ENCODE measurements at places on chromosomes 7 and 10.

- DNase-seq = no peak
Observed at GRCh38 chr10:3654980-3655379, 130.0 kb downstream of the KLF6 start.

DNA sequence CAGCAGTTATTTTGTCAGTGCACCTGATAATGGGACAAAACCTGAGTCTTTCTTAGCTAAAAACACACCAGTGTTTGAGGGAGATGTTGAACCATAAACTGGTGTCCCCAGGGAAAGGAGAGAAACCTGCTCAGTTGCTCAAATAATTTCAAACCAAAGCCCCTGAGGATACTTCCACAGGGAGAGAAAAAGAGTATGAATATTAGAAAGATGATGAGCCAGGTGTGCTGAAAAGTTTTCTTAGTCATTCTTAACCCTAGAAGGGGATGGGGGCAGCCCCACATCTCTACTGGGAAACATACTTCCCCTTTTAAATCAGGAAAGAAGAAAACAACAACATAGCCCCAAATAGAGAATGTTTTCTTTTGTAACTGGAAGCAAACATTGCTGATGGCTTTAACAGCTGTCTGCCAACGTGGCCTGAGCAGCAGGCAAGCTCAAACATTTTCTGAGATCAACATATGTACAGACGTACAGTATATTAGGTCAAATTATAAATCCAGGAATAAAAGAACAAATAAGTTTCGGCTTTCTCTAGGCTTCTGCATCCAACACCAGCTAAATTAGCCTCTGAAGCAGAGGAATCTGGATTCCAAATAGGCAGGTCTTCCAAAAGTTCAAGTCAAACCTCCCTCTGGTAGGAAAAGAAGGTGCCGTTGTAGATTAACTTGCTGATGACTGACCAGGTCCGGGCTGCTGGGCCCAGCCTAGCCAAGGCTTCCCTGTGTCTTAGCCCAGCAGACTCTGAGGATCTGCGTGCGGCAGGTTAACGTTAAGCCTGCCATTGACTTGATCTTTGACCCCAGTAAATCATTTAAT is 30.5 kb upstream of the FBXW4 start:
- DNase-seq = no peak

DNA sequence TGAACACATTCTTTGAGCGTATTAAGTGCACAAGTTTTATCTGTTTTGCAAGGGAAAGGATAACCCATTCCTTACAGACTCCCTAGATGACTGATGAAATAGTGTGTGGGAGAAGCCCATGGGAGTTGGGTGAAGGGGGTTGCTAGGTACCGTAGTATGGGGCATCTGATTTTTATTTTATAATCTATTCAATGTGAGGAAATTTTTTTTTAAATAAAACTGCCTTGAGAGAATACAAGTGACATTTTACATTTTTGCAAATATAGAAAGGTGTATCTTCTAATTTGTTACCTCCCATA is 1.4 kb downstream of the BTAF1 start:
- DNase-seq = no peak

DNA sequence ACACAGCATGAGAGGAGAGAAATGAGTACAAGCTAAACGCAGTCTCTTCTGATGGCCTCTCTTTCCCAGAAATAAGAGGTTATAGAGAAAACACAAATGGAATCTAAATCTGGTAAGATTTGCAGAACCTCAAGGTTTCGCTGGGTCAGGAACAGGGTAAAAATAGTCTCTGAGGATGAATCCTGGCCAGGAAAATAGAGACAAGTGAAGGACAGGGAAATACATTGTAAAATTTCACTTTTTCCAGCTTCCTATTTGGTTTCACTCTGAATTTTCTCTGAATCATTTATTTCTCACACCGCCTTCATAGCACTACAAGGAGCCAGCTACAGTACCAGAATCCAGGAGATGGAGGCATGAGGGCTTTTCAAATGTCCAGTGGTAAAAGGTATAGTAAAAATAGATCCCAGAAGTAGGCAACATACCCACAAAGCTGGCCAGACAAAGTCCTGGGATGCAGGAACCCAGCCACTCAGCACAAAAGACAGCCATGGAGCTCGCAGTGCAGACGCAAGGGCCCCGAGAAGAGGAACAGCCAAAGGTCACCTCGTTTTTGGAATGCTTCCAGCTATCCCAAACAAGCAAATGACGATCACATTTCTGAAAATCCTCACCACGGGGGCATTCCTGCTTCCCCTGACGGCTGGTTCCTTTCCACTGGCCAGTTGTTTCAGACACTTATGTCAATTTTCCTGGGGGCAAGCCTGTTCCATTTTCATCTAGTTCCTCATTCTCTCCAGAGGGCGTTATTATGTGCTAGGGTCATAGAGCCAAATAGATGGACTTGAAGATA is 21.5 kb upstream of the IKZF1 start:
- no peak for DNase-seq

DNA sequence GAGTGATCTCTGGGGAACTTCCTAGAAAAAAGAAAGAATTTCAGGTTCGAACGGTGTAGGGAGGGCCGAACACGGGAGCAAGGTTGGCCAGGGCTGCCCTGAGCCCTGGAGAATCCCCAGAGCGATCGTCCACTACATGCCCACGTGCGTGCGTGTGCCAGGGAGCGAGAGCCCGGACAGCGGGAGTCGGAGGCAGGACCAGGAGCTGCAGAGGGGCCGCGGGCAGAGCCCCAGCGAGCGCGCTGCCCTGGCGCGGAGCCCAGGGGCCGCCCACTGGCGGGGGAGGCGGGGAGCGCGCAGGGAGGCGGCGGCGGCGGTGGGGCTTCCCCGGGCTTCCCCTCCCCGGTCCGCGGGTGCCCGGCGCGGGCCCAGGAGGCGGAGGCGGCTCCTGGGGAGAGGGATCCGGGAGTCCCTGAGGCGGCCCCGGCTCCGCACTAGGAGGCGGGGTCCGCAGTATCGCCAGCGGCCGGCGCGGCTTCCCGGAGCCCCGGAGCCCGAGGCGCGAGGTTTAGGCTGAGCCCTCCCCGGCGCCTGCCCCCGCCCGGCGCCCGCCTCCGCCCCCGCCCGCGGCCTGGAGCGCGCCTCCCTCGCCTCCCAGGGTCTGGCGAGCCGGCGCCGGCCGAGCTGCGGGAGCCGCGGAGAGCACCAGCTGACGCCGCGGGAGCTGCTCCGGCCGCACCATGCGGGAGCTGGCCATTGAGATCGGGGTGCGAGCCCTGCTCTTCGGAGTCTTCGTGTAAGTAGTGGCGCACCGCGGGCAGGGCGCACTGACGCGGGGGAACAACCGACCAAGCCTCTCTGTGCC is at the start of gene PLPP4:
Gene PLPP4 (plus strand): TSS at position 602 of the 805 bp plus-strand sequence. CDS start 79 bp downstream, at position 681.
- no peak for DNase-seq

- no peak for DNase-seq
Observed at GRCh38 chr7:4801839-4802231, 26.4 kb downstream of the AP5Z1 start.

DNA sequence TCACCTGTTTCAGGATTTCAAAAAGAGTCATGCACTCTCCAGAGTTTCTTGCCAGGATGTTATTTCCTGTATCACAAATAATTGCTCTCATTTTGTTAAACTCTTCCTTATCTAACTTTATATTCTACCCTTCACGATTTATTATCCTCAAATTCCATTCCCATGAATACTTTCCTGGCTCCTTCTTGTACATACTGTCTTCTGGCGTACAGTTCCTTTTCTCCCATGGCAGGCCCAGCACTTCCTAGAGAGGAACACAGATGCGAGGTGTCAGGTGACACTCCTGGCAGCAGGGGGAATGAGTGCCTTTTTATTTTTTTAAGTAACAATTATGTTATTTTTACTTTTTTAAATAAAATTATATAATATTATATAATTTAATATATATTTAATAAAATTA is 411.9 kb downstream of the TFEC start:
- no peak for DNase-seq

GRCh38 chr7:146702898-146703297 is 586.3 kb downstream of the CNTNAP2 start:
- DNase-seq = no peak

- DNase-seq = no peak
Observed at GRCh38 chr10:94052866-94053791, 59.4 kb downstream of the PLCE1 start.

DNA sequence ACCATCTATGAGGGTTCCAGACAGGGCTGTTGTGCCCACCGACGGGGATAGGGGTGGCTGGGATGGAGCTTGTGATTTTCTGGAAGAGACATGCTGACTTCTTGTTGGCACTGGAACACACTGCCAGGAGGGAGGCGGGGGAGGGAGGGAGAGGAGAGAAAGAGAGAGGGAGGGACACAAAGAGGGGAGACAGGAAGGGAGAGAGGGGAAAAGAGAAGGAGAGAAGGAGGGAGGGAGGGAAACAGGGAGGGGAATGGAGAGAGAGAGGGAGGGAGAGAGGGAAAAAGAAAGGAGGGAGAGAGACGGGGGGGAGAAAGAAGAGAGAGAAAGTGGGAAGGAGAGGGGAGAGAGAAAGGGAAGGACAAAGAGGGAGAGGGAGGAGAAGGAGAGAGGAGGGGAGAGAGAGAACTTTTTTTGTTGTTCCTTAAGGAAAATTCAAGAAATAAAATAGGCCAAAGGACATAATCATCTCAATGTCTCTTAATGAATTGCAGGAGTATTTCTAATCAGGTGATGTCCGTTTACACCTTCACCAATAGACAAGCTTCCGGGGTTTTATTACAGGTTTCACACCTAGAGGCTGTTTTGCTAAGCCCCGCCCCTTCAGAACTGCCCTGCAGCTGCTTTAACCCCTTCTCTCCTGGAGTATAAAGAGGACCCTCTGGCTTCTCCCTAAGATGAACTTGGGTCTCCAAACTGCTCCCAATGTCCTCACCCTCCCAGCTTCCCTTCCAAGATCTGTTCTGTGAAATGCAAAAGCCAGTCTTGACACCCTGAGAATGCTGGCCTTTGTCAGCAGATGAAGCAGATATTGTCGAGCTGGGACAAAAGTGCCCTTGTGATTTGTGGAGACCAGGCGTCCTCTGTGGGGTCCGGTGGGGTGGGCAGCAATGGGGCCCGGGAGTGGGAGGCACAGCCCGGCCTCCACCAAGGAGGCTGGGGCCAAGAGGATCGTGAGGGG is 82.0 kb upstream of the GTF2IRD1 start:
- no peak for DNase-seq

DNA sequence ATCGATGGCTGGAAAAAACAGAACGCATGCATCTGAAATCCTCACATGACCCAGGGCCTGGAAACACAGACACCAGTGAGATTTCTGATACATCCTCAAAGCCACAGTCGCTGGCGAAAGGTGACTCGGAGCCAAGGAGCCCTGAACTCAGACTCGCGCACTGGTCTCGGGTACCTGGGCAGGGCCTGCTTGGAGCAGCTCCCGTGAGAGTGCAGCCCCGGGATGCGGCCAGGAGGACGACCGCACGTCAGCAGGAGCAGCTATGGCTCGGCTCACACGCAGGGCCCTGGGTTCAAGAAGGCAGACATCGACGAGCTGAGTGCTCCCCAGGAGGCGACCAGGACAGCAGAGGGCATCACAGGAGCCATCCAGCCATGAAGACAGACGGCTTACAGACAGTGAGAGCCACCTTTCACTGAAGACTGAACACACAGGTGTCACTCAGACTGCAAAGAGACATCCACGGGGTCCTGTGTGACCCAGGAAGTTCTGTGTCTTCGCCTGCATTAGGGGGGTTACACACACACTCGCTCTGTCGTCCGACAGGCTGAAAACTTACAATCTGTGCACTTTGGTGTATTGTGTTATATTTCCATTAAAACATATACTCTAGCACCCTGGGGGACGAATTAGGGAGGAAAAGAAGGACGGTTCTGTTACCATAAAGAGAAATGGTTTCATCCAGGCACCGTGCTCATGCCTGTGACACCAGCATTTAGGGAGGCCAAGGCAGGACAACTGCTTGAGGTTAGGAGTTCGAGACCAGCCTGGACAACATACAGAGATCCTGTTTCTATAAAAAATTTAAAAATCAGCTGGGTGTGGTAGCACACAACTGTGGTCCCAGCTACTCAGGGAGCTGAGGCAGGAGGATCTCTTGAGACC is 227.7 kb downstream of the MAD1L1 start:
- no peak for DNase-seq

DNA sequence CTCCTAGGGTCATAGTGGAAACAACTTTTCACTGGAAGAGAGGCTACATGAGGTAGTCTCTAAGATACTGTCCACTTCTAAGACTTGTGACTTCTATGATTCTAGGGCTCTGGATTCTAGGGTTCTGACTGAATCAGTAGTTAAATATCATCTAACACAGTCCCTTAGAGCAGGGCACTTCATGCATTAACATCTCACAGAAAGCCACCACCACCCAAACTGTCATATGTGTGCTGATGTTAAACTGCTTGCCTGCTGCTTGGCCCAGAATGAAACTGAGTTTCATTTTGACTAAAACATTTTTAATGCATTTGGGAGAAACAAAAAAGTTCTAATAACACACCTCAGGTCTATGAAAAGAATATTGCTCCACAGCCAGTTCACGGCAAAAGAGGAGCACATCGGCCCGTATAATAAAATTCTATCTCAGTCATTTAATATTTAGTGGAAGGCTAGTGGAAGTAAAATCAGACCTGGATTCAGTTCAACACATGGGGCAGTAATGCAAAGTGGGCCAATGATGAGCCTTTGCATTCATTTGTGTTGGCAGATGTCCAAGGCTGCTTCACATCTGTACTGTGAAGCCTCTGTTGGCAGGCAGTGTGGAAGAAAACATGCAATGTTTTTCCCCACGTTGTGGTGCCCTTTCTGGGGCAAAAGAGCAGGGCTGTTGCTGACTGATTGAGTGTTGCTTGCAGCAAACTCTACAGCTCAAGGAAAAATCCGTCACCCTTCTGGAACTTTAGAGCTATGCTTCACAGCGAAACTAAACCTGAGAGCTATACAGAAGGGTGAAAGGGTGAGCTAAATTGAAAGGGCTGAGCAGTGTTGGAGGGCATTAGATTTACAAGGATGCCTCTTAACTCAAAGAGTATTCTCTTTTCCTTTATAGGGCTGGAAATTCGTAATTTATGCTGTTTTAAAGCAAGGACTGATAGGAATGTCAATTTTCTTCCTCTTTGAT is 33.5 kb upstream of the AUTS2 start:
- no peak for DNase-seq

- no peak for DNase-seq
Observed at GRCh38 chr10:83075815-83076355, 1063.4 kb upstream of the GHITM start.

- no peak for DNase-seq
Observed at GRCh38 chr7:90599892-90600555, 3.9 kb downstream of the CDK14 start.

- DNase-seq = no peak
Observed at GRCh38 chr10:86942441-86943315, 14.7 kb downstream of the MMRN2 start.

DNA sequence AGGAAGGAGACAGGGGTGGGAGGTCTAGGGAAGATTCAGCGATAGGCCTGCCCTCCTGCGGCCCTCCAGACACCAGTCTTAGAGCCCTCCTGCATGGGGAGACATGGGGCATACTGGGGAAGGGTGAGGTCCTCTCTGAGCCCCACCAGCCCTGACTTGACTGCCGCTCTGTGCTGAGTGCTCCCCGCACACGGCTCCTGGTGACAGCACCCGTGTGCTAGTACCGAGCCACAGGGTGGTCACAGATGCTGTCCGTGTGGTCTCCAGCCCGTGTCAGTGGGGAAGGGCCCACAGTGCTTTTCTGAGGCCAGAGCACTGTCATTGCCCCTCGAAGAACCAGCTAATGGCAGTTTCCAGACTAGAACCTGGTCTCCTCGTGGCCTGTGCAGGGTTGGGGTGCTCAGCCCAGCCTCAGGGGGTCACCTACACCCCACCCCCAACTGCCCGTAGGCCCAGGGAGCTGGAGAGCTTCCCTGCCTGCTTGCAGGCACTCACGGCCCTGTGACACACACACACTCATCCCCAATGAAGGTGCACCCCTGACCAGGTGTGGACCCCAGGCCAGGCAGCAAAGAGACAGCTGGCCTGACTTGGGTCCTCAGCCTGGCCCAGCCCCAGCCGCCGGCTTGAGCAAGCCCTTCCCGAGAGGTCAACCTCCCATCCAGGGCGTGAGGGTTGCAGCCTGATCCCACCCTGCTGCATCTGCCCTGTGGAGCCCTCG is 86.0 kb upstream of the RET start:
- no peak for DNase-seq
